ENCODE measurements at places on chromosomes 2 and 18. TPM values are rescaled to one million over a fixed set of nuclear protein-coding genes. Genes with fewer than 3 reads are reported as not detected.

GRCh38 chr2:133039531-133039930, 369.5 kb upstream of the LYPD1 start:
- no peak for DNase-seq

- no peak for DNase-seq
Measured at GRCh38 chr2:105882920-105883435, 138.3 kb downstream of the NCK2 start.

Gene PLCL1
- total RNA-seq = 0.33 TPM

Gene GPATCH11
- total RNA-seq = 4.7 TPM
